ENCODE measurements at places on chromosomes 5 and 9. TPM values are rescaled to one million over a fixed set of nuclear protein-coding genes. Genes with fewer than 3 reads are reported as not detected.

Gene AQP7
- 0.45 TPM for total RNA-seq

Gene PRR16
- not detected for total RNA-seq

Gene CNTLN
- total RNA-seq: 1.2 TPM

Gene C1QTNF3
- 2.7 TPM for total RNA-seq

Gene ANKRD34B
- total RNA-seq: not detected

Gene BHMT
- total RNA-seq: not detected

Gene PITX1
- not detected for total RNA-seq

Gene HAND1
- total RNA-seq: not detected

Gene F2RL1
- total RNA-seq: 0.85 TPM

Gene PAM
- total RNA-seq: 66.5 TPM

Gene SLIT3
- total RNA-seq: 0.26 TPM

Data from activated T-helper 17 cell treated with anti-CD3 and anti-CD28 coated beads, Interleukin-2, amount 50 U/mL, for 72 hours (primary cell).